ENCODE measurements at places on chromosomes 4 and X.

GRCh38 chr4:167717495-167717894 is 374.8 kb upstream of the ANXA10 start:
- H3K27ac ChIP-seq = no peak overlapping the region
- no peaks in the 10 kb centered on the region for H3K4me1 ChIP-seq
- no peaks in the 10 kb centered on the region for H3K36me3 ChIP-seq
- H3K27me3 ChIP-seq = no peaks in the 10 kb centered on the region

DNA sequence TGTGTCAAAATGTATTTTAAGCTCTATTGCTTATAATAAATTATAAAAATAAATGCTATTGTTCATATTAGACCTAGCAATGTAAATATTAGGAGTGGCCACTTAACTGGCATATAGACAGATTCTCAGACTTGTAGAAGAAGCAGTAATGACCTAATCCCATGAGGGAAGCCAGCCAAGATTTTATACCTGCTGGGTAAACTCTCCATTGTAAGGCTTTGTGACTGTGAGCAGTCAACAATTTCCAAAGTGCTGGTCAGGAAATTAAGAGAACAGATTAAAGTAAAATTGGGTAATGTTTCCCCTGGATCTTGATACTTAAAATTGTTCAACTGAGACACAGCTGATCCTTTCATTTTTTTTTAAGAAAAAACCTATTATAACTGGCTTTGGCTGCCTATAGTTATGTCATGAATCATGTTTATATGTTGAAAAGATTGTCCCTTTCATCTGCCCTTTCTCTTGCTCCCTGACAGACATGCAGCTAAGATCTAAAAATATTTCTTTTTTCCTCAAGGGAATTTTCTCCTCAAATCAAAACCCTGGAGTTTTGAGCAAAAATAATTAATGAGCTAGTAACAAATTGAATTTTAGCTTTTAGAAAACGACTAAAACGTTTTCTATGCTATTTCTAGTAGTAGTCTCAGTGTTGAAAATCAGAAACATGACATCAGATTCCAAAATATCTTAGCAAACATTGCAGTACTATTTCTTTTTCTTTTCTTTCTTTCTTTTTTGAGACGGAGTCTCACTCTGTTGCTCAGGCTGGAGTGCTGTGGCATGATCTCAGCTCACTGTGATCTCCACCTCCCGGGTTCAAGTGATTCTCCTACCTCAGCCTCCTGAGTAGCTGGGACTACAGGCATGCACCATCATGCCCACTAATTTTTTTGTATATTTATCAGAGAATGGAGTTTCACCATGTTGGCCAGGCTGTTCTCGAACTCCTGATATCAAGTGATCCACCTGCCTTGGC is 77.9 kb downstream of the ADGRL3 start:
- no peaks in the 10 kb centered on the region for H3K4me1 ChIP-seq
- DNase-seq = no peak
- no peak overlapping the region for H3K4me3 ChIP-seq

DNA sequence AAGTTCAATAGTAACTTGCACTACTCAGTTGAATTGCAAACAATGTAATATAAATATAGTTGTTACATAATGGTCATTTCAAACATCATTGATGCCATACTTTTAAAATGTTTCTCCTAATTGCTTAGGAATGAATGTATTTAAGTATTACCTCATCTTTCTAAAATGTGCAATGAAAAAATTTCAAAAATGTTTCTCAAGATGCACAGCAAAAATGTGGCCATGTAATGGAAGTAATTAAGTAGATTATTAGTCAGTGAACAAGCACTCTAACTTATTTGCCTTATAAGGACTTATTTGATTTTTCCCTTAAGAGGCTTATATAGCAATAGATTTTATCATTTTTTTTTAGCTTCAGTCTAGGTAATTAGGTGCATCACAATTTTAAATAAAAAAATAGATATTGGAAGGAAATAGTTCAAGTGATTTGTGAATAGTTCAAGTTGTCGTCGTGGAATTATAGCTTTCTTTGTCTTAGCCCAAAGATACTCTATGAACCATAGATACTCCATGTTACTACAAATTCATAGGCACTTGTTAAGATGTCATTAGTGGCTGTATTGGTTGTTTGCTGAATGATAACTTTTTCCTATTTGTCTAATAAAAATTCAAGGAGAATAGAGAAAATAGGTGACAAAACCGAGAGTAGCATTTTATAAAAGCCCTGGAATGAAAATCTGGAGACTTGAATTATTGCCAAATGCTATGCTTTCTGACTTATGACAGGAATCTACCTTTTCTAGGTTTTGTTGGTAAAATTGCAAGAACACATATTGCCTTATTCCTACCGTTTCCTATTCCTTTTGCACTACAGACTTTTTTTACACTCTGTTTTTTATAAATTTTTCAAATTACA is 118.5 kb downstream of the TLL1 start:
- no peak overlapping the region for H3K27ac ChIP-seq
- no peak for DNase-seq
- H3K27me3 ChIP-seq = no peaks in the 10 kb centered on the region
- no peak overlapping the region for H3K4me3 ChIP-seq

DNA sequence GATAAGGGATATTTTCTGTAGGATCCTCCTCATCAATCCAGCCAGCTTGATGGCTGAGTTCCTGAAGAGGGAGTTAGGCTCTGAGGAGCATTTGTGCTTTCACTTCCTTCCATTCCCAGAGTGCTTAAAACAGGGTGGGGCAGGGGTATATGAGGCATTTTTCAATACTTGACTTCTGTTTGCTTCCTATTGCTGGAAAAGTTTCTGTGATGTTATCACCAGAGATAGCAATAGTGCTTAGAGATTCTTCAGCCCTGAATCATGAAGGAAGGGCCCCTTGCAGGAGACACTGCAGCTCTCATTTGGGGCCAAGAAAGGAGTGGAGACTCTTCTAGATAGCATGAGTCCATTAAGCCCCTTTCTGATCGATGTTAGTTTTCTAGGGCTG is 166.7 kb upstream of the RPS6KA3 start:
- no peak overlapping the region for H3K4me3 ChIP-seq
- H3K27me3 ChIP-seq = no peaks in the 10 kb centered on the region
- DNase-seq = no peak
- H3K27ac ChIP-seq = peak overlapping the region; percentile 9
- peaks cover 23% of the 10 kb centered on the region for H3K4me1 ChIP-seq
- H3K36me3 ChIP-seq = no peaks in the 10 kb centered on the region

DNA sequence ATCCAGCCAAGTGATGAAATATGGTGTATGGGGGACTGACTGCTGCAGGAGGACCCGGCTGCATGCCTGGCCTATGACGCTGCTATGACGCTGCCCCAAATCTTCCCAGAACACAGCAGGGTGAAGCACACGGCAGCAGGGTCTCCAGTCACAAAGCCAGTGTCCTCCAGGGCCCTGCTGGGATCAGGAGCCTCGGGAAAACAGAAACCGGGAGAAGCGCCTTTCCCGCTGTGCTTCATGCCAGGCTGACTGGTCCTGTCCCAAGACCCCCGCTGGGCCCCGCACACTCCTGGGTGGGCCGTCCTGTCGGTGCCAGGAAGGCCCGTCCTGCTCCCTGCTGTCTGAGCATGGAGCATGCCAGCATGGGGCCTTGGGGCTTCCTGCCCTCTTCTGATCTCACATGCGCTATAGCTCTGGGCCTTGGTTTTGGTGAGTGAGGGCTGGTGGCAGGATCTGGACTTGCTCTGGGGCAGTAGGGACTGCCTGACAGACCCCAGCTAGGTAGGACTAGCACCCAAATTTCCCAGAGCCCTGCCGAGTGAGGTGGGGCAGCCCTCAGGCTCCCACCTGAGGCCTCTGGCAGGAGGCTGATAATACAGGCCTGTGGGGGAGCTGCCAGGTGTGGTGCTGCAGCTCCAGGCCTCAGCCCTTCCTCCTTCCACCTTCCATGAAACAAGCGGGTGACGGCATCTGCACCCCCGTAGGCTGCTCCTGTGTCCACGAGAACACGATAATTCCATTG is 64.0 kb downstream of the ACOX3 start:
- H3K36me3 ChIP-seq = peaks cover 3% of the 10 kb centered on the region
- no peak for DNase-seq
- no peaks in the 10 kb centered on the region for H3K4me1 ChIP-seq
- H3K27ac ChIP-seq = no peak overlapping the region

DNA sequence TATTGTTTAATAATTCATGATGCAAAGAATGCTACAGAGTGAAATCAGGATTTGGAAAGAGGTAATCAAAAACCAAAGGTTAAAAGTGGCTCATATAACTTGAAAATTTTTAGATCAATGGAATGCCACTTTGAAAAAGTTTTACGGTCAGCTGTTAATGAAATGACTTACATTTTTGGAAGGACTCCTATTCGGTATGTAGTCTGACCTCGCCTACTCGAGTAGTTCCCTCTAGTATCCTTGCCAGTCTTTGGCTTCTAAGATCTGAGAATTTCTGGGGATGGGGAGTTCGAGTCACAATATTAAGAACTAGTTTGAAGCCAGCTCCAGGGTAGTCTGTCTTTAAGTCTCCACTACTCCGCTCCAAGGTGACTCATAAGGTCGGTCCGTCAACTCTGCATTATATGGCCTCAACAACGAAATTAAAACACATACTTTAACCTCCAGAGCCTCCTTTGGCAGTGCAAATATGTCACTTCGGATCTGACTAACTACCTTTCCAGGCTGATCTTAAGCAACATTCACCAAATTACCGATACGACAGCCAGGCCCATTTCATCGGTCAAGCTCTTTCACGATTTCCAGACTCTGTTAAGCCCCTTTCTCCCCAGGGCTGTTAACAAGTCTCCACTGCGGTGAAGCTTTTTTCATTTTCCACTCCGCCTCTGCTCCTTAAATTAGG is 733 bp upstream of the NAA15 start:
- peaks cover 3% of the 10 kb centered on the region for H3K36me3 ChIP-seq
- no peaks in the 10 kb centered on the region for H3K27me3 ChIP-seq
- DNase-seq = no peak

DNA sequence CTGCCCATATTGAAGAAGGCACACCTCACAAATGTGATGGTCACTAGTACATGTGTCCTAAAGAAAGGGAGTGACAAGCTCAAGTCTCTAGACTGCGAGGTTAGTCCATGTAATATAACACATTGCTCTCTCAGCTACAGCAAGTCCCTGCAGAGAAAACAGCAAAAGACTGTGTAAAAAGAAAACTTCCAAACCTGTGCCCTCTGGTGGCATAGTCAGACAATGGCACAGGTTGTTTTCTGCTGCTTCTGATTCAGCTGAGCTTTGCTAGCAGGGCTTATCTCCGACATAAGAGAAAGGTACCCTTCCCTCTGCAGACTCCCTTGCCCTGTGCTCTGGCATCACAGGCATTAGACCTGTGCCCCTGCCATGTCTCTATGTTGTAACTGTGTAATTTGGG is 1.4 kb upstream of the SERPINA7 start:
- no peaks in the 10 kb centered on the region for H3K36me3 ChIP-seq
- no peak overlapping the region for H3K4me3 ChIP-seq
- no peak overlapping the region for H3K27ac ChIP-seq
- no peaks in the 10 kb centered on the region for H3K4me1 ChIP-seq
- no peaks in the 10 kb centered on the region for H3K27me3 ChIP-seq

DNA sequence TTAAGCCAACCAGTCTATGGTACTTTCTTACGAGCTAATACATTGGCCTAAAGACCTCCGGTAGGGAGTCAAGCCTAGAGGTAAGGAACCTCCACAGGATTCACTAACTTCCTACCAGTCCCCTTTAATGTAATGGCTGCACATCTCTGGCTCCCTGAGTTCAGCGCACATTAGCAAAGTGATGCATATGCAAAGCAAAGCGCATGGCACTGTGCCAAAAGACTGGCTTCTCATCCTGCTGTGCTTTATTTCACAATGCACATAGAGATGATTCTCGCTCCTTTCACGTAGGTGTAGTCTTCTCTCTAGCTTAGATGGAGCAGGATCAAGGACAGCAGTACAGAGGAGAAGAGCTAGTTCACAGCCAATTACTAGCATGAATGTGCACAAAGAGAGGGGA is 14.6 kb upstream of the CLTRN start:
- H3K4me1 ChIP-seq = peaks cover 18% of the 10 kb centered on the region
- H3K27ac ChIP-seq = no peak overlapping the region
- H3K36me3 ChIP-seq = peaks cover 10% of the 10 kb centered on the region
- H3K4me3 ChIP-seq = no peak overlapping the region

GRCh38 chr4:101191302-101192098 is 155.8 kb downstream of the PPP3CA start:
- H3K27ac ChIP-seq = no peak overlapping the region
- peaks cover 4% of the 10 kb centered on the region for H3K36me3 ChIP-seq
- no peaks in the 10 kb centered on the region for H3K4me1 ChIP-seq
- no peak overlapping the region for H3K4me3 ChIP-seq
- no peak for DNase-seq

GRCh38 chr4:143184217-143184502 is 557 bp upstream of the USP38 start:
- peak overlapping the region; percentile 70 for H3K4me3 ChIP-seq
- peaks cover 6% of the 10 kb centered on the region for H3K36me3 ChIP-seq
- H3K27ac ChIP-seq = peak overlapping the region; percentile 97
- H3K4me1 ChIP-seq = peaks cover 7% of the 10 kb centered on the region
- no peaks in the 10 kb centered on the region for H3K27me3 ChIP-seq
- no peak for DNase-seq

DNA sequence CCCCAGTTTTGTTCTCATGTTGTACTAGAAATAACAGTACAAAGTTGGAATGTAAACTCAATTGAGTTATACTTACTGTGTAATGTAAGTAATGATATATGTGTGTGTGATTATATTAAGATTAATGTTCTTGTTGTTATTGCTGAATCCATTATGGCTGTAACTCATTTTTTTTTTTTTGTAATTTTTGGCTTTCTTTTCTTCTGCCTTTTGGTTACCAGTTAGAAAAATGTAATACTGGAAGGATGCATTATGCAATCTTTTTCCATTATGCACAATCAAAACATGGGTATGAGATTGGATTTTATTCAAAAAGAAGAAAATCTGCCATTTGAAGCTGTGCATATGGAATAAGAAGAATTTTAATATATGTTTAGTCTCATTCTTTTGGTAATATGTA is 34.0 kb downstream of the BANK1 start:
- H3K27ac ChIP-seq = no peak overlapping the region
- H3K36me3 ChIP-seq = no peaks in the 10 kb centered on the region
- no peaks in the 10 kb centered on the region for H3K27me3 ChIP-seq
- no peak for DNase-seq
- H3K4me3 ChIP-seq = no peak overlapping the region

GRCh38 chr4:147689067-147689466 is 5.1 kb upstream of the PRMT9 start:
- peaks cover 5% of the 10 kb centered on the region for H3K4me1 ChIP-seq
- no peak overlapping the region for H3K27ac ChIP-seq
- DNase-seq = no peak
- H3K36me3 ChIP-seq = no peaks in the 10 kb centered on the region

Data from CD4-positive, alpha-beta T cell (primary cell).